Left lung (tissue), 14 donors: ENCODE measurements at places on chromosomes 5 and 9. TPM values are rescaled to one million over a fixed set of nuclear protein-coding genes. Genes with fewer than 3 reads are reported as not detected.

- no peaks in the 10 kb centered on the region for H3K27me3 ChIP-seq
- no peaks in the 10 kb centered on the region for H3K36me3 ChIP-seq
- H3K4me3 ChIP-seq, result no peak overlapping the region
- H3K27ac ChIP-seq, result no peak overlapping the region
- no peaks in the 10 kb centered on the region for H3K4me1 ChIP-seq
Measured at GRCh38 chr5:112064956-112065355, 308.0 kb upstream of the NREP start.

DNA sequence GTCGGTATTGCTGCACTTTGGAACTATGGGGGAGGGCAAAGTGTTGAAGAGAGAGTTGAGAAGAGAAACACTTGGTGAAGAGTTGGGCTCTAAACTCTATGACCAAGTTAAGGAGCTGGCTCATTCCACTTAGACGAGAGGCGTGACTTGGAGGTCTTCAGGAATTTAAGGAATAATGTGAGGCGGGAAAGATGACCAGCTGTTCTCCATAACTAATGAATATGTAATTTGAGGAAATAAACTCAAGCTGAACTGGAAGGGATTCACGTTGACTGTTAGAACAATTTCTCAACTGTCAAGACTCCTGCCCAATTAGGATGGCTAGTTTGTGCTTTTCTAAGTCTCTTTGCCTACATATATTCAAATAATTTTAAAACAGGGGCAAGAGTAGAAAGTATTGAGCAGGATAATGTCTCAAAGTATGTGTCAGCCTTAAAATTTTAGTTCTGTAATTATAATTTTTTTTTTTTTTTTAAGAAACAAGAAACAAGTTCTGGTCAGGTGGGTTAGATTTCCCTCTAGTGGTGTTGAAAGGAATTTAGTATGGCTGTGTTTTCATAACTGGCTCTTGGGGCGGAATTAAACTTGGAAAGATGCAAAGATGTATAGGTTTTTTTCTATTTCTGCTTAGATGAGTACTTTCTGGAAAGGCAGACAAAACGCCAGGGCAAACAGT, 33.4 kb downstream of the TMEM252 start:
- no peak overlapping the region for H3K4me3 ChIP-seq
- no peaks in the 10 kb centered on the region for H3K36me3 ChIP-seq
- H3K27ac ChIP-seq, result no peak overlapping the region
- no peaks in the 10 kb centered on the region for H3K27me3 ChIP-seq

Gene NDUFS4
- total RNA-seq, result 52.3 TPM

Gene SAPCD2
- total RNA-seq, result 2.7 TPM

GRCh38 chr9:14314424-14314928, 535 bp upstream of the NFIB start:
- peak overlapping the region; percentile 96 for H3K27ac ChIP-seq
- peak overlapping the region; percentile 57 for H3K4me3 ChIP-seq
- H3K4me1 ChIP-seq, result peaks cover 39% of the 10 kb centered on the region
- peaks cover 72% of the 10 kb centered on the region for H3K27me3 ChIP-seq

GRCh38 chr5:89302102-89302891, 419.3 kb upstream of the MEF2C start:
- no peak overlapping the region for H3K4me3 ChIP-seq
- H3K27ac ChIP-seq, result no peak overlapping the region
- no peak for DNase-seq
- no peaks in the 10 kb centered on the region for H3K4me1 ChIP-seq
- H3K36me3 ChIP-seq, result no peaks in the 10 kb centered on the region

GRCh38 chr9:127451858-127452656, 747 bp downstream of the LRSAM1 start:
- no peak for DNase-seq
- no peaks in the 10 kb centered on the region for H3K36me3 ChIP-seq
- peaks cover 14% of the 10 kb centered on the region for H3K4me1 ChIP-seq
- peak overlapping the region; percentile 81 for H3K4me3 ChIP-seq
- H3K27ac ChIP-seq, result peak overlapping the region; percentile 87

Gene PTRH1
- 20.2 TPM for total RNA-seq

DNA sequence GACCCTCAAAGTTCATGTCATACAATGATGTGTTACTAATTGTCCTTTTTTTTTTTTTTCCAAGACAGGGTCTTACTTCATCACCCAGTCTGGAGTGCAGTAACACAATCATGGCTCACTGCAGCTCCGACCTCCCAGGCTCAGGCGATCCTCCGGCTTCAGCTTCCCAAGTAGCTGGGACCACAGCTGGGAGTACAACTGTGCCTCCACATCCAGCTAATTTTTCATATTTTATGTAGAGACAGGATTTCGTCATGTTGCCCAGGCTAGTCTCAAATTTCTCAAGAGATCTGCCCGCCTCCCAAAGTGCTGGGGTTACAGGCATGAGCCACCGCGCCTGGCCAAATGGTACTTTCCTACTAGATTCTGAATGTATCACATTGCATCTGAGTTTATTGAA, 49.4 kb upstream of the EBF1 start:
- peaks cover 7% of the 10 kb centered on the region for H3K36me3 ChIP-seq
- H3K27me3 ChIP-seq, result no peaks in the 10 kb centered on the region
- no peaks in the 10 kb centered on the region for H3K4me1 ChIP-seq
- no peak overlapping the region for H3K27ac ChIP-seq
- DNase-seq, result no peak

Gene ASPN
- total RNA-seq, result 2.1 TPM

DNA sequence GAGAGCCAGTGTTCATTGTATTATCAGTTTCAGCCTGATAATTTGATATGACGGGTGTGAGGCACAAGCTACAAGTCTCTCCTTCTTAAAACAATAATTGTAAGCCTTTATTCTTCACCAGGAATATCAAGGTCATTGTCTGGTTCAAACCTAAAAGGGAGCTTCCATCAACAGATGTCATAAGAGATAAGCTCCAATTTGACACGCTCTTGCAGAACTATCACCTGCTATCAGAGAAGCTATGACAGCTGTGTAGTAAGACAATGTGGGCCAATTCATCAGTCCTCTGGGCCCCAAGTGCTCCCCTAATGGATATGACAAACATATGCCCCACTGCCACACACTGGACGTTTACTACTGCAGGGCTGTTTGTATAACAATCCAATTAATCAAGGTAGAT, 1010.2 kb upstream of the DMAC1 start:
- H3K4me3 ChIP-seq, result no peak overlapping the region
- no peaks in the 10 kb centered on the region for H3K27me3 ChIP-seq
- no peaks in the 10 kb centered on the region for H3K4me1 ChIP-seq
- no peak overlapping the region for H3K27ac ChIP-seq
- no peaks in the 10 kb centered on the region for H3K36me3 ChIP-seq
- DNase-seq, result no peak

- H3K4me1 ChIP-seq, result no peaks in the 10 kb centered on the region
- no peak for DNase-seq
- no peaks in the 10 kb centered on the region for H3K27me3 ChIP-seq
- H3K27ac ChIP-seq, result no peak overlapping the region
- no peak overlapping the region for H3K4me3 ChIP-seq
- no peaks in the 10 kb centered on the region for H3K36me3 ChIP-seq
Measured at GRCh38 chr5:110754181-110754580, 15.4 kb downstream of the SLC25A46 start.

DNA sequence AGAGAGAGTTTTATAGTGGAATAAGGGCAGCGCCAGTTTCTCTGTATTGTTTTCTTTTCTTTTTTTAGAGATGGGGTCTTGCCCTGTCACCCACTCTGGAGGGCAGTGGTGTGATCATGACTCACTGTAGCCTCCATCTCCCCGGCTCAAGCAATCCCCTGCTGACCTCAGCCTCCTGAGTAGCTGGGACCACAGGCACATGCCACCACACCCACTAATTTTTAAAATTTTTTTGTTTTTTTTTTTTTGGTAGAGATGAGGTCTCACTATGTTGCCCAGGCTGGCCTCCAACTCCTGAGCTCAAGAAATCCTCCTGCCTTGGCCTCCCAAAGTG, 119.0 kb downstream of the PIK3R1 start:
- H3K4me1 ChIP-seq, result peaks cover 11% of the 10 kb centered on the region
- no peak overlapping the region for H3K4me3 ChIP-seq
- no peaks in the 10 kb centered on the region for H3K36me3 ChIP-seq
- no peak overlapping the region for H3K27ac ChIP-seq
- no peaks in the 10 kb centered on the region for H3K27me3 ChIP-seq

Gene FBLL1
- not detected for total RNA-seq

DNA sequence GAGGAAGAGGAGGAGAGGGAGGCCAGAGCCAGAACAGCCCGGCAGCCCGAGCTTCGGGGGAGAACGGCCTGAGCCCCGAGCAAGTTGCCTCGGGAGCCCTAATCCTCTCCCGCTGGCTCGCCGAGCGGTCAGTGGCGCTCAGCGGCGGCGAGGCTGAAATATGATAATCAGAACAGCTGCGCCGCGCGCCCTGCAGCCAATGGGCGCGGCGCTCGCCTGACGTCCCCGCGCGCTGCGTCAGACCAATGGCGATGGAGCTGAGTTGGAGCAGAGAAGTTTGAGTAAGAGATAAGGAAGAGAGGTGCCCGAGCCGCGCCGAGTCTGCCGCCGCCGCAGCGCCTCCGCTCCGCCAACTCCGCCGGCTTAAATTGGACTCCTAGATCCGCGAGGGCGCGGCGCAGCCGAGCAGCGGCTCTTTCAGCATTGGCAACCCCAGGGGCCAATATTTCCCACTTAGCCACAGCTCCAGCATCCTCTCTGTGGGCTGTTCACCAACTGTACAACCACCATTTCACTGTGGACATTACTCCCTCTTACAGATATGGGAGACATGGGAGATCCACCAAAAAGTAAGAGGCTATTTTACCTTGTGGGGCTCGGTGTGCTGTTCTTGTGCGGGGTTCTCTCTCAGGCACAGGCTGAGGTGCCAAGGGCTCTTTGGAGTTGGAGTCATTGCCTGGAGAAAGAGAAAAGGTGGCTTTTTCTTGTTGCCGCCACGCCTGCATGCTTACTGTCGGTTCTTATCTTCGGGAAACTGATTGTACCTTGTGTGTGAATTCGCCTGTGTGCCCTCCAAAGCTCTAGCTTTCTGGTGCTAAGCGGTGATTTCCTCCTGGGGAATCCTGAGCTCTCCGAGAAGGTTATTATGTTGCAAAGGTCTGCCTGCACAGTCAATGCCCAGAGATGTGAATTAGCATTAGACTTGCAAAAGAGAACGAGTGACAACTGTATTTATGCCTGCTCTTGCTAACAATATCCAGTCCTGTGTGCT, at the start of gene ISL1:
Gene ISL1, plus strand, starts transcription at position 318 of the 991 bp plus-strand sequence. Its CDS starts 224 bp downstream, at position 542.
- H3K4me1 ChIP-seq, result peaks cover 6% of the 10 kb centered on the region
- peak; percentile 93 for DNase-seq
- H3K27ac ChIP-seq, result no peak within 1 kb of the TSS
- H3K4me3 ChIP-seq, result peak within 1 kb of the TSS; percentile 27
- no peaks in the 10 kb centered on the region for H3K36me3 ChIP-seq

GRCh38 chr9:115765060-115765459, 388.5 kb upstream of the PAPPA start:
- H3K27ac ChIP-seq, result no peak overlapping the region
- H3K36me3 ChIP-seq, result no peaks in the 10 kb centered on the region
- DNase-seq, result no peak
- H3K4me1 ChIP-seq, result no peaks in the 10 kb centered on the region

DNA sequence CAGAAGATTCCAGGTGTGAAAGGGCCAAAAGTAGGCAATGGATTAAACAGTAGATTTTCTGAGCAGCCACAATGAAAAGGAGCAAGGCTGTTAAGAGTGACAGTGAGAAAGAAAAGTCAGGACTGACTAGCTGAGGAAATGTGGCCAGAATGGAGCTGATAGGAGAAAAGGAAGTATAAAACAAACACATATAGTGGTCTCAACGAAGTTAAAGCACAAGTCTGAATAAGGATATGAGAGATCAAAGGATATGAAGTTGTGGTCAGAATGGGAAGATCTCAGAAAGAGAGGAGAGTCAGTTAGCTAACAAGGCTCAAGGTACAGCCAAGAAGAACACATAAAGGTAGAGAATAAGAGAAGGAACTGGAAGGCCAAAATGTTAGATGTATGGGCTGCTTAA, 39.9 kb downstream of the FNIP1 start:
- no peak for DNase-seq
- H3K27ac ChIP-seq, result no peak overlapping the region
- no peaks in the 10 kb centered on the region for H3K27me3 ChIP-seq
- H3K4me3 ChIP-seq, result no peak overlapping the region
- no peaks in the 10 kb centered on the region for H3K4me1 ChIP-seq

Gene KIAA0825
- total RNA-seq, result 6.3 TPM

GRCh38 chr9:121924700-121925099, 168.4 kb downstream of the TTLL11 start:
- no peak overlapping the region for H3K4me3 ChIP-seq
- H3K27me3 ChIP-seq, result no peaks in the 10 kb centered on the region
- no peaks in the 10 kb centered on the region for H3K36me3 ChIP-seq
- H3K4me1 ChIP-seq, result no peaks in the 10 kb centered on the region

Gene CCNH
- 31.9 TPM for total RNA-seq

Gene PAPPA
- total RNA-seq, result 9.8 TPM

DNA sequence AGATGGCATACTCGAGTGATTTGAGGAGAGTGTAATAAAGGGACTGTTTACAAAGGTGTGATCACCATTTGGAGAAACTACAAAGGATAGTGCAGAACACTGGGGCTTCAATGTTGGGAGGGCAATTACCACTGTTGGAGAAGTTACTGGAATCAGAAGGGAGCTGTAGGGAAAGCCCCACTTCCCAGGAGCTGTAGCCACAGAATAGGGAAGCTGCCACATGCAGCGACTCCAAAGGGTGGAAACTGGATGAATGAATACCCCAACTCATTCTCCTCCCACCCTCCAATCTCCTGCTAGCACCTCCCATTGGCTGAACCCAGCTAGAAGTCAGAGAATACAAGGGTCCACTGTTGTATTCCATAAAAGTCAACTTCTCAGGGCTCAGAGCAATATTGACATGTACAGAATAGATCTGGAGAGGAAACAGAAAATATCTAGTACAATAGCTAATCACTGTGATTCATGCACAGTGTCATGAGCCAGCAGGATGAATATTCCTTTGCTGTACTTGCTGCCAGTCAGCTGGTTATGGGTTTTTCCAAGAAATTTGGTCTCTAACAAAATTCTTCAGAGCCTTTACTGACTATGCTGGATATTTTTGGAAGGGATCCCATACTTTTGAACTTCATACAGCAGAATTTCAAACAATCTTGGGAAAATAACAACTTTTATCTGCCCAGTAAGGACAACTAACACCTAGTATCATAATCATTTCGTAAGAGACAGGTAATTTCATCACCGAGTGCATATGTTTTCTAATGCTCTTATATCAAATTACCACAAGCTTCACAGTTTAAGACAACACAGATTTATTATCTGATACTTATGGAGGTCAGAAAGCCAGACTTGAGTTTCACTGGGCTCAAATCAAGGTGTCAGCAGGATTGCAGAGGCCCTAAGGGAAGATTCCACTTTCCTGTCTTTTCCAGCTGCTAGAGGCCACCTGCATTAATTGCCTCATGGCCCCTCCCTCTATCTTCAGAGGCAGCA, 39.6 kb downstream of the PDCD1LG2 start:
- DNase-seq, result no peak
- H3K4me1 ChIP-seq, result no peaks in the 10 kb centered on the region
- no peak overlapping the region for H3K27ac ChIP-seq
- H3K4me3 ChIP-seq, result no peak overlapping the region
- no peaks in the 10 kb centered on the region for H3K36me3 ChIP-seq
